ENCODE measurements at places on chromosomes 5 and 9.

DNA sequence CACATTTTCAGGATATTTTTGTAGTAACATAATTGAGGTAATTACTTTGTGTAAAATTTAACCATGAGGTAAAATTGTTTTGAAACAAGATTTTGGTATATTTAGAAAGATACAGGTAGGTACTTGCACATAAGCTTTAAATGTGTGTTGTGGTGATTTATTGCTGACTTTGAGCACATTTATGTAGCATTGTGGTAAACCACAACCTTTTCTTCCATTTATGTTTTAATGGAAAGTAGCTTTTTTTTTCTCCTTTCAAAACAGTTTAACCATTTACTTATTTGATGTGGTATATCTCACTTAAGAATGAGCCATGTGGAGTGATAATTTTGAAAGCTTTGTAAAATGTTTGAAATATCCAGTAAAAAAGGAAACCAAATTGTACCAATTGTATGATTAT is 35.6 kb downstream of the FCHO2 start:
- DNase-seq = no peak

DNA sequence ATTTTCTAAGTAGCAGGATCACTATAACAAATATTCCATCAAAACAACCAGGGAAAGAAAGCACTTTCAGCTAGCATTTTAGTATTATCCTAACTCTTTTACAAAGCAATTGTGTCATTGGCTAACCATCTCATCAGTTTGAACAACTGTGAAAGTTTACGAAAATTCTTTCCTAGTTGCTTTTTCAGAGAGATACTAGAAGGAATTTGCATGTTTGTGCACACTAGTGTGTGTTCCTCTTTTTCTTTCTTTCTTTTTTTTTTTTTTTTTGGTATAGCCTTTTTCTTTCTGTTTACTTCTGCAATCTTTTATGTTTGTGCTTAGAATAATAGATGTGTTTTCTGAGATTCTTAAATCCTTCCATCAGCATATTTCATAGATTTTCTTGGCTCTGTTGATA is 124.7 kb upstream of the SEMA6A start:
- no peak for DNase-seq

DNA sequence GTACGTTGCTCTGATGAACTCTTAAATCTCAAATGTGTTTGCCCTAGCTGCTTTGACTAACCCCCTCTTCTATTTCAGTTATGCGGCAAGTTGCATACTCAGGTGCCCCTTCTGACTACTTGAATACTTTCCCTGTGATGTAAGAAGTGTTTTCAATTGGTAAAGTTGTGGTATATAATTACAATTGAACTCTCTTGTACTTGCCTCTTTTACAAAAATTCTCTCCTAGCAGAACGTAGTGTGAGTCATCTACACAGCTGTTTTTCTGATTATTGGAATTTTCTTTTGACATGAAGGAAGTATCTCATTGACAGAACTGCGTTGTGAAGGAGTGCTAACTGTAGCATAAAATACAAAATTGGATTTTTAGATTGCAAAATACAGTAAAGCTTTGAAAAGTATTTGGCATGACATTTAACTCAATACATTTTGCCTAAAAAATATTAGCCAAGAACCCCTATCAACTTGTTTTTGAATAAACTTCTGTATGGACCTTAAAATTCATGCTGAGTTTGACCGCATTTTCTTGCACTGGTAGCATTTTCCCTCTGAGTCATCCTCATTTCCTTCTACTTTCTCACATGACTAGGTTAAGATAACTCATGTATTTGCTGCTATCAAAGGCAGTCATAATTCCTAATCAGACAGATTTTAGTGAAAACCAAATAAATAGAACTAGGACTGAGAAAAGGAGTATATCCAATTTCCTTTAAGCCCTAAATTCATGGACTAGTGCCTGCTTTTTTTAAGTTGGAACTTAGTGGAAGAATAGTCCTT is 6.3 kb downstream of the CRHBP start:
- DNase-seq = no peak

- no peak for DNase-seq
These were observed 24.2 kb upstream of the CAMLG start for GRCh38 chr5:134714120-134714519.

GRCh38 chr9:36461323-36461722 is 61.3 kb upstream of the RNF38 start:
- DNase-seq = no peak

DNA sequence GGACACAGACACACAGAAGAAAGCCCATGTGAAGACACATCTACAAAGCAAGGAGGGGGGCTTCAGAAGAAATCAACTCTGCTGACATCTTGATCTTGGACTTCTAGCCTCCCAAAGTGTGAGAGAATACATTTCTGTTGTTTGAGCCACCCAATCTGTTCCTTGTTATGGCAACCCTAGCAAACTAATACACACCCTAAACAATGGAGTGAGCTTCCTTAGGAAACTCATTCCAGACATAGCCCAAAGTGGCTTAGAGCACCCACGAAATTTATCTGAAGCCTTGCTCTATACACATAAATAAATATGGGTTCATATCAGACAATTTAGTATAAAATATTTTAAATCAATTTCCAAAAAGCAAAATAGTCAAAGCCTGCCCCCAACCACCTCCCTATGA is 7.6 kb upstream of the TBC1D2 start:
- no peak for DNase-seq

DNA sequence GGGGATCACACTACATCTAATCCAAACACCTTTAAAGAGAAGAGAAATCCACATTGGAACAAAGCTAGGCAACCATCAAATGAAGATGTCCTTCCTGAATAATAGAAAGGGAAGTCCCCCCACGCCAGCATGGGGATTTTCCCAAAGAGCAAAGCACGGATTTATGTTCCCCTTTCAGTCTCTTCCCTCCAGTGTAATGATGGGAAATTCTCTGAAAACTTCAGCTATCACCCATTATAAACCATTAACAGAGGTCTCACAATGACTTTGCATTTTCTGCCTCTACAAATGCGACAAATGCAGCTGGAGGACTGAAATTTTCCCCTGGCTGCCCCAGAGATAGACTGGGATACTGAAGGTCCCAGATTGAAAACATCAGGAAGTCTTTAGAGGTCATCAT is 368.7 kb downstream of the EFNA5 start:
- no peak for DNase-seq

DNA sequence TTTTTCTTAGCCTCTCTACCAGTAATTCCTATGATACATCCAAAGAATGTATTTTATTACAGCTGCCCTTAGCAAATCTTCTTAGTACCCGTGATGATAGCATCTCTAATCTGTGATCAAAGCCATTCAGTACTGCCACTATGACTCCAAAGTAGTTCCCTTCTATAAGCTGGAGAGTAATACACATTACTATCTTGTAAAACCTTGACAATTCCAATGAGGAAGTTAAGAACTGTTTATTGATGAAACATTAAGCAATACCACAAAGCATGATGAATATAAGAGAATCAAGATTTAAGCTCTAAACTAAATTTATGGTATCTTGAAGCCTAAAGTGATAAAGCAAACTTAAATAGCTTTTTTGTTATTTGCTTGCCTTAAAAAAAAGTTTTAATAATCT is 86.1 kb downstream of the SMIM23 start:
- DNase-seq = no peak

- no peak for DNase-seq
These were observed 13.2 kb downstream of the DNAJC25 start for GRCh38 chr9:111644195-111644772.

GRCh38 chr5:81181576-81182316 is 51.4 kb upstream of the CKMT2 start:
- DNase-seq = no peak

GRCh38 chr5:72293495-72294055 is 26.5 kb downstream of the MRPS27 start:
- no peak for DNase-seq

GRCh38 chr9:83024506-83025125 is 38.3 kb downstream of the RASEF start:
- DNase-seq = no peak

DNA sequence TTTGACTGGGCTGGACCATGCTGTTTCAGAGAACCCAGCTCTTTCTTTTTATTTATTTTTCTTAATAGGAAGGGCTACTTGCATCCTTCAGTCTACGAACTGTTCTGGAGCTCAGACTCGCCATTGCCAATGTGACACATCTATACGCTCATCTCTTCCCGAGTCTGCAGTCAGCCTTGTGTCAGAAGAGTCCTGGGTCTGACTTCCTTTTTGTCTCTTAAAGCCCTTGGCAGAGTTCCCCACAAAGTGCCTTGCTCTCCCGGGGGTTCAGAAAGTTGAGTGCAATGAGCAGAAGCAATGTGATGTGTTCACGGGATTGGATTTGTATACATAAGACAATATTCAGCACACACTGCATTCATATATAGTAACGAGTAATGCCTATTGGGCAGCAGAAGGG is 140.4 kb downstream of the ATPSCKMT start:
- no peak for DNase-seq

DNA sequence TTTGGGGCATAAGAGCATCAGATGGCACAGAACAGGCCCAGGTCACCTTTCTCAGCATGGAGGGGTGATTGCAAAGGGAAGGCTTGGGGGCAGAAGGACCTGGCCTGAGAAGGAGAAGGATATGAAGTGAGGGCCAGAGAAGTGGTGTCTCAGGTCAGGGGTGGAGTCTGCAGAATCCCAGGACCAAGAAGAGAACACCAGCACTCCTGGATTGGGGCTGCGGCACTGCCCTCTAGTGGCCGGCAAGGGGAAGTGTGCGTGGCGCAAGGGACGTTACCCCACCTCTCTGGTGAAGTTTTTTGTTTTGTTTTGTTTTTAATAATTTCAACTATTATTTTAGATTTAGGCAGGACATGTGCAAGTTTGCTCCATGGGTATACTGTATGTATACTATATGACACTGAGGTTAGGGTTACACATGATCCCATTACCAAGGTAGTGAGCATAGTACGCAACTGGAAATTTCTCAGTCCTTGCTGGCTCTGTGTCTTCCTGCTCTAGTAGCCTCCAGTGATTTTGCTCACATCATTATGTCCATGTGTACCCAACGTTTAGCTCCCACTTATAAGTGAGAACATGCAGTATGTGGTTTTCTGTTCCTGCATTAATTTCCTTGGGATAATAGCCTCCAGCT is 1548.6 kb downstream of the EFNA5 start:
- no peak for DNase-seq

GRCh38 chr5:90551376-90551775 is 7.2 kb upstream of the ADGRV1 start:
- DNase-seq = no peak

DNA sequence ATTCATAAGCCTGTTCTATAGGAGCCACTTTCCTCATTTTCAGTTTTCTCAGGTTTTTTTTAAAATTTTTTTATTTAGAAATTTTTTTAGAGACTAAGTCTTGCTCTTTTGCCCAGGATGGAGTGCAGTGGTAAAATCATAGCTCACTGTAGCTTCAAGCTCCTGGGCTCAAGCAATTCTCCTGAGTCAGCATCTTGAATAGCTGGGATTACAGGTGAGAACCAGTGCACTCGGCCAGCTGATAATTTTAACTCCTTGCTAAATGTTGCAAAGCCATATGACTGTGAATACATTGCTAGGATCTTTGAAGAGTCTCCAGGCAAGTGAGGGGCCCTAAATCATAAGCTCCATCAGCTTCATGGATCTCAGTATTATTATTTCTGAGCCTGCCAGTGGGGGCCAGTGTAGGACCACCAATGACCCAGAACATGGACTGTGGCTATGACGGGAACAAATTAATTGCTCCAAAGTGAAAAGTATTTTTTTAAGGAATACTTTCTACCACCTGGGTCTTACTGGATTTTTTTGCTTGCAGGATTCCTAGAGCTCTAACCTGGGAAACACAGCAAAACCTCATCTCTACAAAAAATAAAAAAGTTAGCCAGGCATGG is 5.7 kb upstream of the GAPVD1 start:
- DNase-seq = no peak

GRCh38 chr9:38160613-38161215 is 91.7 kb upstream of the SHB start:
- peak; percentile 43 for DNase-seq

DNA sequence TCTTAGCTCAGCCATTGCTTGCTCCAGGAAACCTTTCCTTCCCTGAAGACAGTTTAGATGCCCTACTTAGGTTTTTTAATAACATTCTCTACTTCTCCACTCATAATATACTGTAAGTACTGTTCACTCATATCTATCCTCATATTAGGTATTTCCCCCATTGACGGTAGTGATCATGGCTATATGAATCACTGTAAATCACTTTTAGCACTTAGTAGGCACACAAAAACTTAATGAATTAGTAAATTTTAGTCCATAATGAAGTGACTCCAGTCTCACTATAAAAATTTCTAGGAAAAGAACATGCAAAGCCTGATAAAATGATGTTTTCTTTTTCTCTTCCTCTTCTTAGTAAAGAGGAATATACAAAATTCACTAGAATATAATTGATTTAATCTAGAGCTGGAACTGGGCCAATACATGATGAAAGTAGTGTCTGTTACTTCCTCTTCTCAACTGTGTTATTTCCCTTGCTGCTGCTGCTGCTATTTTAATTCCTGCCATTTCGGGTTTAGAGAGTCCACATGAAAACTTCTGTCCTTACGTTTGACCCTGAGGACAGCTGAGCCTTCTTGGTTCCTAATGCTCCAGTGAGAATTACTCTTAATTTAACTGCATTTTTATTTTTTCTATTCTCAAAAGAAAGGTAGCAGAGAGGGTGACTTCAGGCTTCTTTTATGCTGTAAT is 73.5 kb downstream of the LNPEP start:
- no peak for DNase-seq

DNA sequence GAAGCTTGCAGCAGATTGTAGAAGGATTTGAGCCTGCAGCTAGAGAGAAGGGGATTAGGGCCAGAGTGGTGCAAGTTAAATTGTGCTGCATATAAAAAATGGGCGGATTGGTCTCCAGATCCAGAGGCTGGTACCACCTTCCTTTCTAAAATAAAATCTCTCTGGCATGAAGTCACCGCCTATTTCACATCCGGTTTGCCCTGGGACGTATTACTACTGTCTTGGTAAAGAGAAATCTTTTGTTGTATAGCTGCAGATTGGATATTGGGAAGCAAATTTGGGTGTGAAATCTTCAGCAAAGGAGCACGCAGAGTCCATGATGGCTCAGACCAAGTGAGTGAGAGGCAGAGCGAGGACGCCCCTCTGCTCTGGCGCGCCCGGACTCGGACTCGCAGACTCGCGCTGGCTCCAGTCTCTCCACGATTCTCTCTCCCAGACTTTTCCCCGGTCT is at the start of gene GABRA1:
Gene GABRA1, plus strand, starts transcription at position 180 of the 451 bp plus-strand sequence. CDS start 2,691 bp downstream, outside the sequence.
- no peak for DNase-seq

DNA sequence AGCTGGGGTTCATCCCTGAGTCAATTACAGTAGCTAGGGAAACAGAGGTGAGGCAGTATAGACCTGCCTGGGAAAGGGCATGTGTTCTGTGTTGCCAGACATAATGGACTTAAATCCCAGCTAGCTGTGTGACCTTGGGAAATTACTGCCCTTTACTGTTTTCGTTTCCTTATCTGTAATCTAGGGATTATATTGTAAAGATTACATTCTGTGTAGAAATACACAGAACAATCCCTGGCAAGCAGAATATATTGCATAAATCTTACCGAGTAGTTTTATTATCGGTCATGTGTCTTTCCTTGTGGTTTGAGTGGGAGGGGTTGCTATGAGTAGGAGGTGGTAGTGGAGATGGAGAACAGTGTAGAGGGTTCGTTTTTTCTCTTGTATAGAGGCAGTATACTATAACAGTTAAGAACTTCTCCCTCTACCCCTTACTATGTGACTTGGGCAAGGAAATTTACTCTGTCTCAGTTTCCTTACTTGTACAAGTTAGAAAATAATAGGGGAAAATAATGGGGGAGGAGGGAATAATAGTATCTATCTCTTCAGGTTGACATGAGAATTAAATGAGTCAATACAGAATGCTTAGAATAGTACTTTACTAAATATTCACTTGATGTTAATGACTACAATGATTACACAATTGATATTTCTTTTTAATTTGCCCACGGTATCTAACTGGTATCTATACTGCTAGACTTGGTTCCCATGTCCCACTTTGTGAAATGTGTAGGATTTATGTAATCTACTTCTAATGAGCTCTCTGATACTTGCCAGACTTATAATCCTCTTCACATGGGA is 7.1 kb upstream of the DMXL1 start:
- no peak for DNase-seq

Data from substantia nigra (tissue), 51 donors.